HepG2 (cell line): ENCODE measurements at places on chromosomes 2 and 18.

DNA sequence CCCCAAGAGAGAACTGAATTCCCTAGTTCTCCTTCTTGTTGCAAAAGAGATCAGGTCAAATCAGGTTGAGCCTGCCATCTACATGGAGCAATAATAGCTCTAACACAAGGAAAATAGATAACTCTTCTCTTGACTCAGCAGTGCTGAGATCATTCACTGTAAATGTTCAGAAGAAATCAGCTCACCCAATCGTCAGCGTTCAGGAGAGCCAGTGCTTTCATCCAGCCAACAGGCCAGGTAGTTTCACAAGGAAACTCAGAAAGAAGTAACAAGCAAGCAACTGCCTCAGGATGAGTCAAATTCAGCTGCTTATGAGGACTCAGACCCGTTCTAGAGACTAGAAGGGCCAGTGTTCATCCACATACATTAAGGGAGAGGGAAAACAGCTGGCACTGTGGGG lies 5.9 kb downstream of the LMAN2L start:
- no peak for DNase-seq

- DNase-seq = no peak
Observed at GRCh38 chr2:140185076-140185475, 1404.9 kb upstream of the NXPH2 start.

- DNase-seq = no peak
Observed at GRCh38 chr2:74828543-74828942, 5.4 kb upstream of the HK2 start.

- DNase-seq = no peak
Observed at GRCh38 chr2:187360286-187360685, 87.8 kb downstream of the CALCRL start.

GRCh38 chr2:44100351-44100750 lies 68.3 kb upstream of the PPM1B start:
- DNase-seq = peak; percentile 38

GRCh38 chr2:147998203-147998602 lies 22.3 kb downstream of the ORC4 start:
- DNase-seq = no peak

DNA sequence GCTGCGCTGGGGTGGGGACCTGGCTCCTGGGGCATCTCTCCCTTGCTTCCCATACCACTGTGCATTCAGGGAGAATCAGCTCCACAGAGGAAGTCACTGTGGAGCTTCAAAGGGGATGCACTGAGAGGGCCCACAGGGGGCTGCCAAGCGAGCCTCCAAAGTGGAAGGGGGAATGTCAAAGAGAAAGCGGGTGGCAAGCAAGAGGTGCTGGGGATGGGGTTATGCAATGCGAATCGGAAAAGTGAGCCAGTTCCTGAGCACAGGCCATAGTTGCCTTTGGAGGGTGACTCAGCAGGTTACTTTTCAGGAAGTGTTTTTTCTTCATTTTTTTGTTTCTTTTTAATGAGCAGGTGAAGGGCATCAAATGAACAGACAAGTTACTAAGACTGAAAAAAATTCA lies 17.6 kb downstream of the PMAIP1 start:
- DNase-seq = no peak

- DNase-seq = no peak
Observed at GRCh38 chr2:10209406-10209935, 86.9 kb downstream of the RRM2 start.

- DNase-seq = no peak
Observed at GRCh38 chr2:10372862-10373240, 70.1 kb downstream of the HPCAL1 start.

DNA sequence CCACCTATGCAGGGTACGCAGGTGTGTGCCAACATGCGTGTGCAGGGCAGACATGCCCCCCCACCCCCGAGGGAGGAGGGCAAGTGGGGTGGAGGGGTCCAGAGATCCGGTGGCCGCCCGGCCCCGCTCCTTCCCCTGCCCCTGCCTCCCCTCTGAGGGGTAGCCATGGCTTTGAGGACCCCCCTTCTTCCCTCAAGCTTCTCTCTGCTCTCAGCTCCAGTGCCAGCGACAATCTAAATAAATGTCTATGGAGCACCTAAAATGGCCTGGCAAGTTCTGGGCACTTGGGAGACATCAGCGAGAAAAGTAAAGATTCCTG lies 91.9 kb downstream of the ZFP36L2 start:
- DNase-seq = no peak

DNA sequence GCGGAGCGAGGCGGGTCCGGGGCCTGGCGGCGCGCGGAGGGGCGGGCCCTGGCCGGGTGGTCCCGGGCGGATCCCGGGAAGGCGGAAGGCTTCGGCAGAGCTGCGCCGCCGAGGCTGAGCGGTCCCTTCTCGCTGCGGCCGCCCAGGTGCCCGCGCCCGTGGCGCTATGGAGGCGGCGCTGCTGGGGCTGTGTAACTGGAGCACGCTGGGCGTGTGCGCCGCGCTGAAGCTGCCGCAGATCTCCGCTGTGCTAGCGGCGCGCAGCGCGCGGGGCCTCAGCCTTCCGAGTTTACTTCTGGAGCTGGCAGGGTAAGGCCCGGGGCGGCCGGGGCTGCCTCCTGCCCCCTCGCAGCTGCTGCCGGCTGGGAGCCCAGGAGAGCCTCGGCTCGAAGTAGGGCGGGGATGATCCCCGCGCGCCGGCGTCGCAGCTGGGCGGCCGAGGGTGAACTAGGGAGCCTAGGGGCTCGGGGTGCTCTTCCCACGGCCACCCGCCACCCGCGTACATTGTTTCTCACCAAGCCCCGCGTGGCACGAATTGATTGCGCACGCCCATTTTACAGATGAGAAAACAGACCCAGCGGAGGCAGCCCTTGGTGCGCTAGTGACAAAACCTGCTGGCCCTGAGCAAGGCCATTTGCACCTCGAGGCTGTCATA lies at the start of gene SLC66A3:
SLC66A3 (plus strand) TSS at position 87 of the 655 bp plus-strand sequence; CDS start at position 167, 80 bp downstream.
- DNase-seq = peak; percentile 78

GRCh38 chr2:88127888-88128653 lies at the start of gene FABP1:
FABP1 (minus strand) TSS chr2:88128062; CDS start chr2:88128017, 45 bp downstream.
- peak; percentile 91 for DNase-seq

DNA sequence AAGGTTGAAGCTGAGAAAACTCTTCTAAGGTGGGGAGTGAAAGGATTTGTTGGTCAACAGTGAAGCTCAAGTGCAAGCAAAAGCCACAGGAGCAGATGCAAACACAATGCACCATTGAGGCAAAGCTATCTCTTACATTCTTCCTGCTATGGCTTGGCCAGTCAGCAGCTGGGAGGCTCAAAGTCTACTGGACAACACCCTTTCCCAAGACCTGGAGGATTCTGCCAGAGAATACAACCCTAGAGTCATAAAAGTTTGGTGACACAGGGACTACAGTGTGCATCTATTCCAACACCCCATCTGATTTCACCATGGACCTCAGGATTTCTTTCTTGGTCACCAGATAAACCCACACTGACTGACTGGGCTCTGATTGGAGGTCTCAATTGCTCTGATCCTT lies 342.0 kb downstream of the HRH4 start:
- DNase-seq = no peak

- DNase-seq = no peak
Observed at GRCh38 chr2:233698740-233699139, 6.0 kb downstream of the UGT1A6 start.

GRCh38 chr18:49949951-49950395 lies 136.6 kb upstream of the ACAA2 start:
- no peak for DNase-seq

DNA sequence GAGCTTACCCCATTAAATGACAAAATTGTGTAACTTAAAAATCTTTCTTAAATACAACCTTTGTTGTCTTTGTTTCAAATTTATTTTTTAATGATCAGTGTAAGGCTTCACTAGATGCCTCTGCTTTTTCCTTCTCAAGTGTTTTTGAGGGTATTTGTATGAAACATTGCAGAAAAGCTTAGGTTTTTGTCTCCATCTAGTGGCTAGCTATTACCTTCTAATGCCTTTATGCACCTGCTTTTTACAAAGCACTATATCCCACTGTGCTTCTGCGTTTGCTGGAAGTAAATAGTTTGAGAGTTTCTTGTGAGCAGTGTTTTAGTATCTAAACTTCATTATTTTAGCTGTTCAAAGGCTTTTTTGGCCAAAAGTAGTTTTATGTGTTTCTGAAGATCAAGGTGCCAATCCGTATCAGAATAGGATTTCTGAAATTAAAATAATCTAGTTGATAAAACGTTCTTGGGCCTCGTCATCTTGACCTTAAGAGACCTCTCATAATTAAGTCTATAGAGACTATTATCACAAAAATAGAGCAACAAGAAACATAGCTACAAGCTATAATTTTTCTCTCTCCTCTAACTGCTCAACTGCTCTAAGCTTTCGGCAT lies 47.0 kb downstream of the IWS1 start:
- peak; percentile 73 for DNase-seq

DNA sequence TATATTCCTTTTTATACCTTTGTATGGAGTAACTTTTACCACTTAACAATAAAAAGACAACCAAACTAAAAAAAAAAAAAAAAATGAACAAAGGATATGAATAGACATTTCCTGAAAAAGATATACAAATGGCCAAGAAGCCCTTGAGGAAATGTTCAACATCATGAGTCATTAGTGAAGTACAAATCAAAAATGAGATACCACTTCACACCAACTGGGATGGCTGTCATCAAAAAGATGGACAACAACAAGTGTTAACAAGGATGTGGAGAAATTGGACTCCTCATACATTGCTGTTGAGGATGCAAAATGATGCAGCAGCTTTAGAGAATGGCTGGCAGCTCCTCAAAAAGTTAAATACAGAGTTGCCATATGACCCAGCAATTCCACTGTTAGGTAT lies 22.6 kb upstream of the SCYGR2 start:
- no peak for DNase-seq

- DNase-seq = peak; percentile 76
Observed at GRCh38 chr2:152635635-152636298, 81.5 kb downstream of the PRPF40A start.

GRCh38 chr2:226991663-226992062 lies 155.8 kb downstream of the RHBDD1 start:
- DNase-seq = no peak

DNA sequence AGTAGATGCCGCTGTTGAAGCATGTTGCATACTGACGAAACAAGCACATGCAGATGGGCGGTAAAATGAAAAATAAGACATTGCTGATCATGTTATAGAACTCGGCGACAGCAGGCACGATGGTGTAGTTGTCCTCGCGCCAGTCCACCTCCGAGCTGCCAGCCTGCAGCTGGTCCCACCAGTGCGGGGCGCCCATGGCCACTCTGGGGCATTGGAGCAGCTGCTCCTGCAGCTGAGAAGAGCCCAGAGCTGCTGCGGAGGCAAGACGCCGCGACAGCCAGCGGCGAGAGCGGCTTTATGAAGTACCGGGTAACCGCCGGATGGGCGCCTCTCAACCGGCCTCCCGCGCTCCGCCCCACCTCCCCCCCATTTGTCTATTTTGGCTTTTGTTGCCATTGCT lies 32.6 kb upstream of the ADAM23 start:
- DNase-seq = no peak

DNA sequence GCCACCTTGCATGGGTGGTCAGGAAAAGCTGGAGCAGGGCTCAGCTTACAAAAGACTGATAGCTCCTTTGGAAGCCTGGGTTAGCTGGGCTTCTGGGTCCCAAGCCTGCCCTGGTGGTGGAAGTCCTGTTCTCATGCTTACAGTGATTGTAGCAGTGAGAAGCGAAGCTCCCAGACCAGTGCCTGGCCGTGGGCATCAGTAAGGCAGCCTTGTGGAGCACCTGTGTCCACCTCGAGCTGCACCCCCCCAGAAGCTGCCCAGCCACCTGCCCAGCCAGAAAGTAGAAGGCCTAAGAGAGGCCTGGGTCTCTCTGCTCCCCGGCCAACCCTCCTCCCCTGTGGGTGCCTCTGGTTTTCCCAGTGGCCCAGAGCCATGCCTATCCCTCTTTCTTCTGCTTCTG lies 10.5 kb downstream of the GLI2 start:
- no peak for DNase-seq

DNA sequence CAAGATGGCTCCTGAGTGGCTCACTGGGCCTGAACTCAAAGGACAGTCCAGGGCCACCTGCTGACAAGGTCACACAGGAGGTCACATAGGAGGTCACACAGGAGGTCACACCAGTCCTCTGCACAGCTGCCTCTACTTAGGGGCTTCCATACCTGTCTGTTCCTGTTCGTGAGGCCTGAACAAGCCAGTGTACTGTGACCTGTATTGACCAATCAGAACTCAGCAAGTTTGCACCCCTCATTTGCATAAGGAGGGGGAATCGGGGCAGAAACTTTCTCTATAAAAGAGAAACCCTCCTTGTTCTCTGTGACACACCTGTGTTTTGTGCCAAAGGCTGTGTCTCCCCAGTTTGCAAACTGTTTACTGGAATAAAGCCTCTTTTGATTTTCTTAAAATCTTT lies 478.9 kb downstream of the EIPR1 start:
- no peak for DNase-seq

DNA sequence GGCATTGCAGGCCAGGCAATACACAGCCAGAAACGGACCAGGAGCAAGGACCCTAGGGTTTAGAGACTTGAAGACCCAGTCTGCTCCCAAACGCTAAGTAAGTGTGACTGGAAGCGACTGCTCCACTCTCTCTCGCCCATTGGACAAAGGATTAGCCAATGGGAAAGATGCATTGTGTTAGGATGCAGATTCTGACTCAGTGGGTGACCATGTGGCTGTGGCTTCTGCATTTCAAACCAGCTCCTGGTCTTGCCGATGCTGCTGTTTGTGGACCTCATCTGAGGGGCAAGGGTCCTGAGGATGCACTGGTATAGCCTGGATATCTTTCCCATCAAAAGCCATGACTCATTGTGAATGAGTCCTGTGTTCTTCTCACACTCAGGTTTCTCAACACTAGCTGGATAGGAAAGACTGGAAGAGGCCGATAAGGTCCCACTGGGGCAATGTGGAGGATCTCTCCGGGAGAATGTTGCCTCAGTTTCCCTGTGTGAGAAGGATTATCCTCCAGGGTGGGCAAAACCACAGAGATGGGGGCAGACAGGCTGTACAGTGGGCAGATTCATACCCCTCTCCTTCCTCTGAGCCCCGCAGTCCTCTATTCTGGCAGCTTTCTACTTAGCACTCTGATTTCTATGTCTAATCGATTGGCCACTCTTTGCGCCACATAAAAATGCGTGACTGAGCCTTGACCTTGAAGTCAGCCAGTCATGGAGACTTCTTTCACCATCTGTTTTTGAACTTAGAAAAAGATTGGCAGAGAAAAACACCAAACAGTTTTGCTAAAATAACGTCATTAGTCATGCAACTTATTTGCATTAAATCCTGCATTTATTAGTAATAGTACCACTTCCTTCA lies 257.1 kb downstream of the PRKCE start:
- no peak for DNase-seq

DNA sequence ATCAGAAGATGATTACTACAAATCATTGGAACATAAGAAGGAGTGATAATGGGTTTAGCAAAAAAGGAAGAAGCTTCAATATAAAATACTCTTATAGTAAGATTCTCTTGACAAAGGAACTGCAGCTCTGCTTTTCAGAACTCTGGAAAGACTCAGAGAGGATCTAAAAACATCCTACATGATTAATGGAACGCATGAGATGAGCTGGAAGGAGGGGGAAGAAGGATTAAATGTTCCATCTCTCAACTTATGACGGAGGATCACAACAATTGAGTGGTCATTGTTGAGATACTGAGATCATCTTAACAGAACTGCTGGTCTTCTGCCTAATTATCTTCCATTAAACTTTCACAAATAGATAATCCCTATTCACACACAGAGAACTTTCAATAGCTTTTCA lies 267.5 kb upstream of the SLC8A1 start:
- no peak for DNase-seq

- DNase-seq = peak; percentile 89
Observed at GRCh38 chr2:216777637-216778273, 82.1 kb downstream of the TNP1 start.

- no peak for DNase-seq
Observed at GRCh38 chr2:186755066-186755465, 61.2 kb downstream of the FAM171B start.
